ENCODE measurements at places on chromosomes 7 and 10.

DNA sequence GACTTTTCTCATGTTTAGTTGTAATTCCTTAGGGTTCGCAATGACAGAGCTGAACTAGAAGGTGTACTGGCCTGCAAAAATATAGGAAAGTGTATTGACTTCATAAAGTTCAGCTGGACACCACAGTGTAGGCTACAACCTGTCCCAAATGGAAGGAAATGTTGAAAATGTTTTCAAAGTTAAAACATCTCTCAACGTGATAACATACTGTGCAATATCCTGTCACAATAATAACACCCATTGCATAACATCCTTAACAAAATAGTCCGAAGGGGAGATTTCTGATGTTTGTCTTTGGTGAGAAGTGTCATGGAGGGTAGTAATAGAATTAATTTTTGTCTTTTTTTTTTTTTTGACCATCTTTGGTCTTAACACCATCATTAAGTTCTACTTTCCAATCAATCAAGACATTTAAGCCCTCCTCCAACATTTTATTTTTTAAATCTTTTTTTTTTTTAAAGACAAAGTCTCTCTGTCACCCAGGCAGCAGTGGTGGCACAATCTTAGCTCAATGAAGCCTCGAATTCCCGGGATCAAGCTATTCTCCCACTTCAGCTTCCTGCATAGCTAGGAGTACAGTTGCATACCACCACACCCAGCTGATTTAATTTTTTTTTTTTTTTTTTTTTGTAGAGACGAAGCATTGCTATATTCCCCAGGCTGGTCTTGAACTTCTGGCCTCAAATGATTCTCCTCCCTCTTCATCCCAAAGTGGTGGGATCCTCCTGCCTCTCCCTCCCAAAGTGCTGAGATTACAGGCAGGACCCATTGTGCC is 45.7 kb downstream of the DYNC1I1 start:
- ATAC-seq = peak; percentile 57

DNA sequence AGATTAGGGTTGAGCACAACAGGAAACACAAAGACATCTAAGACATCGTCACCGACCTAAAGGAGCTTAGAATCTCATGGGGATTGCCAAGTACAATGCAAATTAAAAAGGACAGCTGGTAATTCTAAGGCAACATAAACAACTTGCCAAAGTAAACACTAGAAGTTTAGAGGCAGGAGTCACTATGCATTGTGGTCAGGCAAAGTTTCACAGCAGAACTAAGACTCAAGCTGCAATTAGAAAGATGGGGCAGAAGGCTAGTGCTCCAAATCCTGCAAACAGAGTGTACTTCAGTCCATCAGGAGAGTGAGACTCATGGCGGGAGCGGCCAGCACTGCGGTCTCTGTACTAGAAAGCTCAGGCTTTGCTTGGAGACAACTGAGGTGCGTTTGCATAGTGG is 52.7 kb downstream of the HIPK2 start:
- ATAC-seq = no peak

DNA sequence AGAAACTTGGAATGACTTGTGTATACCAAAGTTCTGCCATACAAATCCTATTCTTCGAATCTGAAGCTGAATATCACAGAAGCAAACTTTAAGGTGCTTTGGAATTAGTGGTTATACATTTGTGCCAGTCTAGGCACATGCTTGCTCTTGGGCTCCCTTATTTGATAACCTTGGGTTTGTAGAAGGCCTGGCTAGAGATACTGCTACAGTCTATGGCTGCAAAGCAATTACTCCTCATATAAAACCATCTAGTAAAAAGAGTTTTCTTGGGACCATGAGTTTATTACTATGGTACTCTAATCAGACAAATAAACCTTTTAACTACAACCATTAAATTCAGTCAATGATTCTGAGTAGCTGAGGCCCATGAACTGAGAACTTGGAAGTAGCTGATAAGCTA is 92.5 kb upstream of the SLC13A1 start:
- ATAC-seq = no peak

- ATAC-seq = no peak
These were observed 450.9 kb upstream of the VSTM2A start for GRCh38 chr7:54091322-54091721.

DNA sequence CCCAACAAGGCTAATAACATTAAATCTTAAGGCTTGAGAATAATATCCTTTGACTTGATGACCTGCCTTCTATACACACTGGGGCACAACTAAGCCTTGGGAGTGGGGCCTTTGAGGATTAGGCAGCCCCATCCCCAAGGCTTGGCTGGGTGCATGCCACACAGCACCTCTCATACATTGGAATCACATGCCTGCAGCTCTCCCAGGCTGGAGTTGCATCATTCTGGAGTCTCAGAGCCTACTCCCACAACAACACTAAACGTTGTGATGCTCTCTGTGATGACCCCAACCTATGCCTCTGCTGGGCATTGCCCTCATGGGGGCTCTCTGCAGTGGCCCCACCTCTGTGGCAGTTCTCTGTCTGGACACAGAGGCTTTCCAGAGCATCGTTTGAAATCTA is 31.9 kb upstream of the SGCE start:
- no peak for ATAC-seq

GRCh38 chr10:129854796-129855705 is 109.0 kb downstream of the EBF3 start:
- ATAC-seq = peak; percentile 36

DNA sequence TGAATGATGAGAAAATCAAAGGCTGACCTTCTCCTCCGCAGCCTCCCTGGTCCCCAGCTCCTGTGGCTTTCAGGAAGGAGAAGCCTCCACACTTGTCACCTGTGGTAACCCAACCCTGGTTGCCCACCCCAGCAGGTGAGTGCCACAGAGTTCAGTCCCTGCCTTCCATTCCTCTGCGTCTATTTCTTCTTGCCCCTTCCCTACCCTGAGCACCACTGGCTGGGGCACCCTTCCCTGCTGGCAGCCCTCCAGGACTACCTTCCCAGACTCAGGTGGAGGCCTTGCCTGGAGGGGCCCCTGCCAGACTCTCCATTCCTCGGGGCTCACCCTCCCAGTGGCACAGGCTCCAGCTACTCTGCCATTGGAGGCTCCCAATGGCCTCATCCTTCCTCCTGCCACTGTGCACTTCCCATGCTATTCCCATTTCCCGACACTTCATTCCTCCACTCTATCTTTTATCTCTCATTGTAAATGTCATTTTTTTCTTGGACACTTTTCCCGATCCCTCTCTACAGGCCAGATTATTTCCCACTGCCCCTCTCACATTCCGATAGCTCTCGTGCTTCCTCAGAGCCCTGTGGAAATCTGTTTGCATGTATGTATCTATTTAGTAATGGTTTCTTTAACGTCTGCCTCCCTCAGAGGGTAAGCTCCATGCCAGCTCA is 90.6 kb upstream of the PCBD1 start:
- ATAC-seq = no peak

DNA sequence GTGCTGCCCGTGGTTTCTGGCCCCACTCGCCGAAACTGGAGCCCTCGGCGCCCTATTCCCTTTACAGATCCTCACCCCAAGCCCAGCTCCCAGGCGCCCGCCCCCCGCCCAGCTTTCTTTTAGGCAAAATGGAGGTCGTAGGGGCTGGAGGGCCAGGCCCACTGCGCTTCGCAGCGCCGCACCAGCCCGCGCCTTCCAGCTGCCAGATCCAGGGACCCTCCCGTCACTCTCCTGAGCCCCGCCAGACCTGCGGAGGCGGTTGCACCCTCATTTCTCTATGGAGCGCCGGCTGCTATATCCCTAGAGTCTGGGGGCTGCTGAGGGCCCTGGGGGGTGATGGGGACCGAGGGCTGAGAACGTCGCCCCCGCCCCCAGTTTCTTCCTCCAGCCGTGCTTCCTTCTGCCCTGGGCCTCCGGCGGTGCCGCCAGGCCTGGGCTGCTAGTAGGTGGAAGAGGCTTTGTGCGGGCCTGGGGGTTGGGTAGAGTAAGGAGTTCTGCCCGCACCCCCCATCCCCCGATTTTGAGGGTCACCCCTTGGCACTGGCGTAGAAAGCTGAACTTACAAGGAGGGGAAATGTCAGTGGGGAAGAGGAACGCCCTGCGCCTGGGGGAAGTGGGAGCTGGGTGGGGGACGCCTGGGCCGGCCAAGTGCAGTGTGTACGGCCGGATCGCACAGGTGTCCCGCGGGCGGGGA is 1.0 kb downstream of the GNB2 start:
- no peak for ATAC-seq

DNA sequence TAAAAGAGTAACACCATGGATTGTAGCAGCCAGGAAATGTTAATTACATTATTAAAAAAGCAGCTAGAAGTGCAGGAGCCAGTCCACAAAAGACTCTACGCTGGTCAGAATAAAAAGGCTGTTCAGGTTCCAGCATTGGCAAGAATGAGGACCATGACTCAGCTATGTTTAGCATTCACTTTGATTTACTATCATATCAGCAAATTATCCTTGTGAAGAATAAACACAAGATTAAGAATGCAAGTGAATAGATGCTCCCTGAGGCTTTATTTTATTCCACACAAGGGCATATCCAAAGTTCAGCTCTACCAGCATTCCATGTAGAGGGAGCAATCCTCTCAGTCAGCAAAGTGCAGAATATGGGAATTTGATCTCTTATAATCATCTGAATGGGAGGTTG is 13.6 kb downstream of the DGKB start:
- peak; percentile 84 for ATAC-seq

- no peak for ATAC-seq
These were observed 711.2 kb downstream of the GRID1 start for GRCh38 chr10:85655411-85655810.

DNA sequence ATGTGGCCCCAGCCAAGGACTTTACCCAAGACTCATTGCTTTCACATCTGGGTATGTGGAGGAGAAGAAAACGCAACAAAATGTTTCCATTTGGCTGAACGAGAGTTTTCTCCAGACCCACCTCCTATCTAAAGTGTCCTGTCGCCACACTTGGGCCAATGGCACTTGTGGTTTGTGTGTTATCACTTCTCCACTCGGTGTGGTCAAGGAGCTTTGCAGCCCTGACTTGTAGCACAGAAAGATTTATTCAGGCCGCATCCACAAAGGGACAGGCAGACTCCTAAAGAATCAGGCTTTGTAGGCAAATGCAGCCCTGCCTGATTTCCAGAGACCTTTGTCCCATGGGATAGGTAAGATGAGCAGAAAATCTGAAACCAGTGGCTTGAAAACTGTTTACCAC is 12.8 kb upstream of the LRRC4 start:
- ATAC-seq = no peak

GRCh38 chr10:66714741-66715140 is 211.1 kb upstream of the LRRTM3 start:
- ATAC-seq = no peak

DNA sequence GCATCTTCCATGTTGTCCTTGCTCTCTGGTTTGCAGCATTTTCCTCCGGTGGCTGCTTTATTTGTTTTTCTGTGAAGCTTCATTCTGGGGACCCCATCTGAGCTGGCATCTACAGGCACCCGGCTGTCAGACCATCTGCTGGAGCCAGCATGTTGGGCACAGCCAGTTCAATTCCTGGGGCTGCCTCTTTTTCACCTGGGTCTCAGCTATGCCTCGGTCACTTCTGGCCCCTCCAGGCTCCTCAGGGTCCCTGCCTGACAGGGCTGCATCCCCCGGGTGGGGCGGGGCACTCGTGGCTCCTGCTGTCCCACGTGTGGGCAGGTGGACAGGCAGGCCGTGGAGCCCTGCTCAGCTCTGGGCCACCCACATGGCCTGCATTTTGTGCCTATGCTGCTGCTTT is 8.1 kb downstream of the SCART1 start:
- no peak for ATAC-seq

- peak; percentile 90 for ATAC-seq
These were observed 439 bp downstream of the RBP4 start for GRCh38 chr10:93600446-93601145.

DNA sequence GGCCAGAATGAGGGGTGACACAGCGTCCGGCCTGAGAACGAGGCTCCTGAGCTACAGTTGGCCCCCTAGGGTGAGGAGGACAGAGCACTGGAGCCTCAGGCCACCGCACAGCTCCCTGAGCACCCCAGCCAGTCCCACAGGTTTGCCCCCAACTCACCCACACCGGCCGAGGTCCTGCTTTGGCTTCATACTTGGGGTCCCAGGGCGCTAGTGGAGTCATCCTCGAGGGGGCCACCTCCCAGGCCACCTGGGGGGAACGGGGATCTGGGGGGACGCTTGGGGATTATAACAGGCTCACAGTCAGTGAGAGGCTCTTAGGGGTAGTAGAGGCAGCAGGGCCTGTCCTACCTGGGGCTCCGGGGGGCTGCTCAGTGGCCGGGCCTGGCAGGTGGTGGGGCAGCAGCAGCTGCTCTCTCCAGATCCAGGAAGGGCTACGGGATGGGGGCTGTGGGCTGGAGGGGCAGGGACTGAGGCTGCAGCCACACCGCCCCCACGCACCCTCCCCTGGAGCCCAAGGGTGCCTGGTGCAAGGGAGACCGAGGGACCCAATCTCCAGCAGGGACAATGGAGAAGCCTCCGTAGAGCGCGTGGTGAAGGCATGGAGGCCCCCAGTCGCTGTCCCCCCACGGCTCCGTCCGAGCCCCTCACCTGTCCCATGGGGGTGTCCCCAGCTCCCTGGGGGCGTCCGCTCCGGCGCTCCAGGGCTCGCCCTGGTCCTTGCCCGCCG is 588 bp downstream of the SAP25 start:
- ATAC-seq = no peak

- ATAC-seq = no peak
These were observed 147.1 kb downstream of the ITGA8 start for GRCh38 chr10:15572531-15573045.

DNA sequence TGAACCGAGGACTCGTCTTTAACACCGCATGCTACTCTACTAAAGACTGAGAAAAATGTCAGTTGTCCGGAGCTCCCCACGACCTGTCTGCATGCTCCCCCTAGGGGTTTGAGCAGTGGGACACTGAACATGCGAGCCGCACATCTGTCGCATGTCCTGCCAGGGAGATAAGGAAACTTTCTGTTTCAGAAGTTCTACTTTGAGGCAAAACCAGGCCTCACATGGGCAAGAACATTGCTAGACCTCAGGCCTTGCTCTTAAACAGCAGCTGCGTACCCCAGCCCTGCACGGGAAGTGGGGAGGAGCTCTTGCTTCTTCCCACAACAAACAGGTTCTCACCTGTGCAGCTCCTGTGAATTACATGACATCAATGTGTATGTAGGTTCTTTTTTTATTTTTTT is 30.3 kb upstream of the HERPUD2 start:
- no peak for ATAC-seq

- no peak for ATAC-seq
These were observed 491.3 kb downstream of the GLRX3 start for GRCh38 chr10:130627346-130628045.

DNA sequence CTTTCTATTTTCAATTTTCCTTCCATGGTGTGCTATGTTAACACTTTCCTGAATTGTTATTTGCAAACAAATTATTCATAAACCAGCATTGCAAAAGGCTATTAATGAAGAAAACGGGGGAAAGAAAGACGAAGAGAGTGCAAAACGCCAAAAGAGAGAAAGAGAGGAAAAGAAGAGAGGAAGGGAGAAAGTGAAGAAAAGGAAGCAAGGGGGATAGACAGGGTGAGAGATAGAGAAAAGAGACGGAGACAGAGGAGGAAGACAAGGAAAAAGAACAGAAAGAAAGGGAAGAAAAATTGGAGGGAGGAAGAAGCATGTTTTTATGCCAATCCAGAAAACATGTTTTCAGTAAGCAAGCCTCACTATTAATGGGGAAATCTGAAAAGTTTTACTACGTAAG is 310.6 kb downstream of the TFEC start:
- no peak for ATAC-seq

Measured in motor neuron (in vitro differentiated cells).